Muscle of leg (tissue), 16 donors: ENCODE measurements at places on chromosomes 11 and 22.

GRCh38 chr11:125376856-125377255 lies 119.2 kb downstream of the FEZ1 start:
- DNase-seq = no peak

GRCh38 chr11:116813170-116813569 lies 9.9 kb downstream of the APOA4 start:
- DNase-seq = no peak

- no peak for DNase-seq
Measured at GRCh38 chr11:131790586-131790985, 420.2 kb downstream of the NTM start.

DNA sequence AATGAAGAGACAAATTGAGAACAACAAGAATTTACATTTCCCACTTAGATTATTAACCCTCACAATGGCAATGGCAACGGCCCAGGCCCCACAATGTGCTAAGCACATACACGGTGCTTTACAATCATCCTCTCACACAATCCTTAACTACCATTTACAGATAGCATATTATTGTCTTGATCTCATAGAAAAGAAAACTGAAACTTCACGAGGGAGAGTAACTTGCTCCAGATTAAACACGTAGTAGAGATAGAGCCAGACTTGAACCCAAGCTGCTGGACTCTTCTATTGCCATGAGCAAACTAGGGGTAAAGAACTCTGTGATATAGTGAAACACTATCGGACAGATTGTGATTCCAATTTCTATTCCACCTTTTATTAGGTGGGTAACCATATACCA lies 665.1 kb downstream of the DLG2 start:
- DNase-seq = no peak

GRCh38 chr11:111521135-111521534 lies 6.6 kb downstream of the HOATZ start:
- no peak for DNase-seq

DNA sequence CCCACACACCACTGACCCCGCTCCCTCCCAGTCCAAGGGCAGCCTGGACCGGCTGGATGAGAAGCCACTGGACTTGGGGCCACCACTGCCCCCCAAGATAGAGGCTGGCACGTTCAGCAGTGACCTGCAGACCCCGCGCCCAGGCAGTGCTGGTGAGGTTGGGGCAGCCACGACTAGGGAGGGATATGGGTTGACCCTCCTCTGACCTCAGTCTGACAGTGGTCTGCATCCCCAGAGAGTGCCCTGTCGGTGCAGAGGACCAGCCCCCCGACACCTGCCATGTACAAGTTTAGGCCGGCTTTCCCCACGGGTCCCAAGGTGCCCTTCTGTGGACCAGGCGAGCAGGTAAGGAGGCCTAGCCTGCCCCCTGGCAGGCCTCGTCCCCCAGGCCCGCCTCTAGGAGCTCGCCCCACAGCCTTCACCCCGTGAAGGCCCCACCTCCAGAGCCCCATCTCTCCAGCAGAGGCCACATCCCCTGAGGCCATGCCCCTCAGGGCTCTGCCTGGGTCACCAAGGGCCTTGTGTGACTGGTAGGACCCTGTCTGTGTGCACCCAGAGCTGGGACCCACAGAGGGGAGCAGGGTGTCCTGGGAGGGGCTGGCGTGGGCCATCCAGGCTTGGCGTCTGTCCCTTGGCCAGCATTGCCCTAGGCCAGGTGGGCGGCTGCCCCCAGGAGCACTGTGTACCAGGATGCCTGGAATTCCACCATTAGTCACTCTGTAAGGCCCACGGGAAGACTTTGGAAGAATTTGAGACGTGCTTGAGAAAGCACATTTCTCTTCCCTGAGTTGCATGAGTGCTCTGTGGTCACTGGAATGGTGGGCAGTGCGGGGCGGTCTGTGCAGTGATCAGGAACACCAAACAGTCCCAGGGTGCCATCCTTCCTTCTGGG lies 9.4 kb downstream of the CCDC188 start:
- no peak for DNase-seq

- no peak for DNase-seq
Measured at GRCh38 chr11:74522776-74523175, 29.3 kb upstream of the LIPT2 start.

GRCh38 chr11:128052912-128053641 lies 534.3 kb downstream of the ETS1 start:
- peak; percentile 25 for DNase-seq

DNA sequence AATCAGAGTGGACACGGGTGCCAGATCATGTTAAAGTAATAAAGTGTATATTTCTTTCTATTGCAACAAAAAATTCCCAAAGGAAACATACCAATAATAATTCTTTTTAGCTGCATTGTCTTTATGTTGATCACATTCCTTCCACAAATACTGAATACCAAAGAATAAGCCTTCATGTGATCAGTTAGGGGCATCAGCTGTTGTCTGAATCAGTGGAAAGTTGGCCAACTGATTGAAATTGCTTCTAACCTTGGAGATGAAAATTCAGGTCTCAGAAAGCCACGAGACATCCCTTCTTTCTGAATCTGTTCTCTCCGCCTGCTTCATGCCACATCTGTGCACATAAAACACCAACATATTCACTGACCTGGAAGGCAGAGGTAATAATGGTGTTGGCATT lies 785.2 kb downstream of the KCNA4 start:
- no peak for DNase-seq

DNA sequence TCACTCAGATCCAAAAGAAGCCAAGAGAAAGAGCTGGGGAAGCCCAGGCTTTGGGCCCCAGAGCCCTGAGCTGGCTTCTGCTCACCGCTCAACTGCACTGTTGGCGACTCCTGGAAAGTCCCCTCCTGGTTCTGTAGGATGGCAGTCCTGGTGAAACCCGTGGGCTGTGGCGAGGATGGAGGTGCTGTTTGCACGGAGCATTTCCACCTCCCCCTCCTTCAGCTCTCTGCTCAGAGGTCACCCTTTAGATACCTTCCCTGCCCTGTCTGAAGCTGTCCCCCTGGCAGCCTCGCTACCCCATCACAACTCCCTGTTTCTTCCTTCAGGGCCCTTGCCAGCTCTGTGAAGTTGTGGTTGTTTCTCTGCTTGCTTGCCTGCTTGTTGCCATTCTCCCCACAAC lies 97.8 kb downstream of the MYO18B start:
- DNase-seq = no peak

DNA sequence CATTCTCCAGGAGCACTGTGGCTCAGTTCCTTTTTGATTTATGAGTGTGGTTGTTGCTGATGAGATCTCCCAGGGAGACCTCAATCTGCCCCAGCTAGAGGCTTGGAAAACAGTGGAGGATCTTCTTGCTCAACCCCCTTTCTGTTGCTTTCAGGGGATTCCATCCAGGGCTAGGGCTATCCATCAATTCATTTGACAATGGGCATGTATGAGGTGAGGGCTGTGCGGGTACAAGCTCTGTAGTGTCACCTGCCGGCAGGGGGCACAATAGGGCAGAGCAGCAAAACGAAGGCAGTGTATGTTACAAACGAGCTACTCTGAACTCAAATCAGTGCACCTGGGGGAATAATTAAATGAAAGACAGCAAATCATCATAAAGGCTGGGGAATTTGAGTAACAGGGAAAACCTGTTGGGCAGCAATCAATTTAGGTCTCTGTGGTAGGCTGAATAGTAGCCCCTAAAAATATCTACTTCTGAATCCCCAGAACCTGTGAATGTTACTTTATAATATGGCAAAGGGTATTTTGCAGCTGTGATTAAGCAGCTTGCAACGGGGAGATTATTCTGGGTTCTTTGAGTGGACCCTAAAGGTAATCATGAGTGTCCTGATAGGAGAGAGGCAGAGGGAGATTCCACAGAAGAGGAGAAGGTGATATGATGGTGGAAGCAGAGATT lies 170.3 kb upstream of the ZBED5 start:
- DNase-seq = peak; percentile 59

- DNase-seq = peak; percentile 96
Measured at GRCh38 chr11:3160252-3161031, 4.7 kb downstream of the OSBPL5 start.

GRCh38 chr11:110747531-110747930 lies 35.3 kb upstream of the ARHGAP20 start:
- no peak for DNase-seq

DNA sequence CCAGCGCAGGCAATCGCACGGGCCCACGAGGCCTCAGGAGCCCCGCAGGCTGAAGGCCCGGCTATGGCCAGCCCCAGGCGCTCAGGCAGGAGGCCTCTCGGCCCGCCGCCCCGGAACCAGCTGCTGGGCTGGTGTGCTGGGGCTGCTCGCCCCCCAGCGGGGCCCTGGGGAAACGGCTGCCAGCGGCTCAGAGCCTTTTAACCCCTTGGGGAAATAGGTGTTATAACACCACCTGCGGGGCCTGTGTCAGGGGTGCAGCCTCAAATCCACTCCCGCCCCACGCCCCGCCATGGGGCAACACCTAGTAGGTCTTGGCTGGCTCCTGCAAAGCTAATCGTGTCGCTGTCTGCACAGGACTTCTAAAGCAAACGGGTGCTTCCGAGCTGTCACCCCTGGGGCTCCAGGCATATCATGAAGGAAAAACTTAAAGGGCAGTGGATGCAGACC lies 237.4 kb downstream of the TTC28 start:
- DNase-seq = peak; percentile 86

DNA sequence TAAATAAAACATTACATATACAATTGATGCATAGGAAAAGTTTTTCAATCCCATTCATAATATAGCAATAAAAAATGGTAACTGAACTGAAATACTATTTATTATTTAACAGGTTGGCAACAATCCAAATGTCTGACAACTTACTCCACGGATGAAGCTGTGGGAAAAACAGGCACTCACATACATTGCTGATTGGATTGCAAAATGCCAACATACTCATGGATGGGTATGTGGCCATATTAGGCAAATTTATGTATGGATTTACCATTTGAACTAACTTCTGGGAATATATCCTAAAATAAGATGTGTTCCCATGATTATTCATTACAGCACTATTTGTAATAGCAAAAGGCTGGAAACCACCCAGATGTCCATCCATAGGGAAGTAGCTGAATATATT lies 3.2 kb upstream of the BIRC2 start:
- DNase-seq = no peak

DNA sequence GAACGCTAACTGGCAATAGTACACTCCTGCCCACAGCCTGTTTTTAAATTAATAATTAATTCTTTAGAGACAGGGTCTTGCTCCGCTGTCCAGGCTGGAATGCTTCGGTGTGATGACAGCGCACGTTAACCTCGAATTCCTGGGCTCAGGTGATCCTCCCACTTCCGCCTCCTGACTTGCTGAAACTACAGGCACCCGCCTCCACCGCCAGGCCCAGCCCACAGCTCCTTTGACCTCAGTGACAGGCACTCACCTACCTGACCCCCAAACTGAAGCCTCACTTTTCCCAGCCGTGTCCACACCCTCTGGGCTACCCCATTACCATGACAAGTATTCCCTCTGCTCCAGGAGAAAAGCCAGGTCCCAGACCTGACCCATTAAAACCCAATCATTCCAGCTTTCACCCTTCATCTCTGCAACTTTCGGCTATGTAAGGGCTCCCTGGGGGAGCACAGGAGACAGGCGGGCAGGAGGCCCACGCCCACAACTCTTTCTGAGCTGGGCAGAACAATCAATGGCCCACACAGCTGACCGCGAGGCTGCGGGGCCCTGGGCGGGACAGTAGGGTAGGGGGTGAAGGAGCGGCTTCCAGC lies 730 bp downstream of the LMNTD2 start:
- no peak for DNase-seq

- DNase-seq = peak; percentile 79
Measured at GRCh38 chr11:87265132-87265531, 227.4 kb downstream of the TMEM135 start.

DNA sequence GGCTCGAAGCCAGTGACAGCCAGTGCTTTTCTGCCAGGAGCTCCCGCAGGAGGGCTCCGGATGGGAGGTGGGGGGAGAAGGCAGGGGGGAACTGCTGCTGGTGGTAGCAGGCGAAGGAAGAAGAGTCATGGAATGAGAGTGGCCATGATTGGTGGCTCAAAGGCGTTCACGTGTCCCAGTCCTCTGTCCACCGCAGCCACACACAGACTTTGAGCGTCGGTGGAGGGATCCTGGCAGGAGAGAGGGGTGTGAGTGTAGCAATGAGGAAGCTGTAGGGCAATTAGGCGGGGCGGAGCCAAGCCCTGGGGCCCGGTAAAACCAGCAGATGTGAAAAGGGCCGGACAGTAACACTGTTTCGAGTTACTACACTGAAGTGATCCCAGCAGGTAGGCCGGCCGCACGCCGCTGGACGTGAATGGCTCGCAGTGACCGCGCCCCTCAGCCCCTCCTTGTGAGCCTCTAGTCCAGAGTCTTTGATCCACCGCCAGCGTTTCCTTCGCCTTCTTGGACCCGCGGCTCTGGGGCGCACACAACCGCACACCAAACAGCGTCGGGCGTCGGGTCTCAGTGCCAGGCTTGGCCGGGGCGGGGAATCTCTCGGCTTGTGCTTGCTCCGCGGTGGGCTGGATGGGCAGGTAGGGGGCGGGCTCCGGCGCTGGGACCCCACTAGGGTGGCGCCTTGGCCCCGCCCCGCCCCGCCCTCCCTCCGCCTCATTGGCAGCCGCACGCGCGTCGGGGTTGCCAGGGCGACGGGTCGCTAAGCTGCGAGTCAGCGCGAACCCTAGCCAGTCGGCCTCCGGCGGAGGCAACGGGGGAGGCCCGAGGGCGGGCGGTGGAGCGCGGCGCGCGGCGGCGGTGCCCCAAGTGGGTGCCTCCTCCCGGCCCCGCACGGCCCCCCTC lies at the start of gene LRRC10B:
Gene LRRC10B (plus strand): TSS at position 788 of the 900 bp plus-strand sequence. CDS start 250 bp downstream, outside the sequence.
- DNase-seq = peak; percentile 37

DNA sequence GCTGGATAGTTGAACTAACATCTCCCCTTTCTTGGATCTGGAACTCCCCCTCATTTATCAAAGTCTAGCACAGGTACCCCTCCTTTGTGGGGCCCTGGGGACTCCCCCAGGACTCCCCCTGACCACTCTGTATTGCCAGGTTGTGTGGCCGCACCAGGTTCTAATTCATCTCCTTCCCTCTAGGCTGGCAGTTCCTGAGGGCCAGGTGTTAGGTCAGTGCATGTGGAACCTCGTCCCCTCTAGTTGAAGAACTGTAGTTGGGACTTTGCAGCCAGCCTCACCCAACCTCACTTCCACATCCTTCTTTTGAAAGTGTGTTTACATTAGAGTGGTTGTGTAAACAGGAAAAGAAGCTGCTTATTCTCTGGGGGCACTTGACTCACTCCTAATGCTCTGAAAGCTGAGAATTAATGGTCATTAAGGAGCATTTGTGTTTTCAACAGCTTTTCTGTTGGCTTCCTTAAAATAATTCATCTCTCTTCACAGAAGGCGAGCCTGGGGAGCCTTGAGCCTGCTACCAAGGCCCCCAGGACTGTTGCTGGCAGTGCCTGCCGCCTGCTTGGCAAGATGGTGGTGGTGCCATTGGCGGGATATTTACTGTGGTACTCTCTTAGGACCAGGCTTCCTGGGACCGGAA lies 11.8 kb downstream of the UPB1 start:
- no peak for DNase-seq

- no peak for DNase-seq
Measured at GRCh38 chr11:76139314-76139713, 67.0 kb downstream of the WNT11 start.

- no peak for DNase-seq
Measured at GRCh38 chr11:19241260-19242178, 774 bp upstream of the E2F8 start.
